ENCODE measurements at places on chromosomes 6 and 20.

DNA sequence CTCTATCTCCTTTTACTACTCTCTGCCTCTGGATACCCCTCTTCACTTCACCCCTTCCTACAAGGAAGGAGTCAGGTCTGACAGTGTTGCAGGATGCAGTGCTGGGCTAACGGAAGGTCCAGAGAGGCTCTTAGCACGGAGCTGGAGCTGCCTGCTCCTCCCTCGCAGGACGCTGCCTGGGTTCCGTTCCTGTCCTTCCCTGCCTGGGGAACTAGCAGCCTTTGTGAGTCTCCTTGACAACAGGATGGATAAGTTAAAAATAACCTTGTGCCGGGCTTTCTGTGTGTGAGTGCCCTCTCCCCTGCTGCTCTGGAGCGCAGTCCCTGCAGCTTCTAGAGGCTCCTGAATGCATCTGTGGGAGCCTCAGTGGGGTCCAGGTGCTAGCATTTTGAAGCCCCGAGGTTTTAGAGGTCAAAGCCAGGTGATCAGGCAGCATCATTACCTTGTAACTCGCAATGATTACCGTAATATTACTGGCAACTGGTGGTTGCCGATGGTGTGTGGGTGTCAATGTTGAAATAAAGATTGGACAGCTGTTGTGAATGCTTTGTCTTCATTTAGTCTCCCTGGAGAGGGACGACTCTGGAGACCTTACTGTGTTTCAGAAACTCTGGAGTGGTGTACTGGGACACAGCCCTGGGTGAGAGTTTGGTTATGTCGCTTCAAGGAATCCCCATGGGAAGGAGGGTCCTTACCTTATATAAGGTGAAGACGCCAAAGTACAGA, 44.4 kb downstream of the CDS2 start:
- DNase-seq: no peak

- no peak for DNase-seq
Observed at GRCh38 chr6:105759946-105760345, 326.2 kb upstream of the PRDM1 start.

DNA sequence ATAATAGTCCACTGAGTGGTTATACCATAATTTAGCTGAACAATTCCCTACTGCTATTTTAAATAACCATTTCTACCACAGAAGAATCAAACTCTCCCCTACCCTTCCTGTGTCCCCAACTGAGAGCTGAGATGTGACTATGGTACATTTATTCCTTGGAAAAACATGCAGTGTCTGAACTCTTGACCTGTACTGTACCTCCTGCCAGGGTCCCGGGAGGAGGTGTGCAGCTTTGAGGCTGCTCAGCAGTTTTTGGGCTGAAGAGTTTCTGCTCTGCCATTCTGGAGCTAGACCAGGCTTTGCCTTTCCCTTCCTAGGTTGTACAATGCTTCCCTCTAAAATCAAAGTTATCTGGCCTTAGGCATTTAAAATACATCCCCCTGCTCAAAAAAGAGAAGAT, 275.1 kb upstream of the SGK1 start:
- no peak for DNase-seq

GRCh38 chr20:63896264-63897105, 1.6 kb downstream of the DNAJC5 start:
- DNase-seq: no peak

DNA sequence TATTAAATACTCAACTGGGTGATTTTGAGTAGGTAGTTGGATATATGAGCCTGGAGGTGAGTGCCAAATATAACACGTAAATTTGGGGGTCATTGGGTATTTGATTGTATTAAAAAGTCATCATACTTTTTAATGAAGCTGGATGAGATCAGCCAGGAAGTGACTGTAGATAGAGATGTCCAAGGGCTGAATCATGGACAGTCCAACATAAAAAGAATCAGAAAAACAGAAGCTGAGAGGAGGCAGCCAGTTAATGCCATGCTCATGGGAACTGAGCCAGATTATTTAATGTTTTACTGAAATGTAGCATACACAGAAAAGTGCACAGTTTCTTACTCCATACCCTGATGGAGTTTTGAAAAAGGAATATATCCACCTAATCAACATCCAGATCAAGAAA, 435.5 kb upstream of the PLCB4 start:
- no peak for DNase-seq

DNA sequence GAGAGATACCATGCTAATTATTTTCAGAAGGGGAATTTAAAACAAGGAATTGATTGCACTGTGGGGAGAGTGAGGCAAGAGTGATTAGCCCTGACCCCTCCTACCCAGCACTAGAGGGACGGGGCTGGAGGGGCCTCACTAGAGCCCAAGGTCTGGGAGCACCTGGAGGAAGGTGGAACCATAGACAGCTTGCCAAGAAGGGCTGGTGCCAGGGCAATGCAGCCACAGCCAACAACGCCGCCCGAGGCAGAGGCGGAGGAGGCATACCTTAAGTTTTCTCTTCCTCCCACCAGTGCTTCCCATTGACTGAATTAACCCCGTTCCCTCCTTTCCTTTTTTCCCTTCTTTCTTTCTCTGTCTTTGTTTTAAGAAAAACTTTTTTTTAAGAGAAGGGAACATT, 40.0 kb downstream of the IYD start:
- DNase-seq: no peak
